ENCODE measurements at places on chromosomes 2 and 18.

GRCh38 chr2:43459446-43460173 is 136.2 kb downstream of the THADA start:
- no peak for DNase-seq

GRCh38 chr2:128312411-128312810 is 6.3 kb downstream of the HS6ST1 start:
- no peak for DNase-seq

DNA sequence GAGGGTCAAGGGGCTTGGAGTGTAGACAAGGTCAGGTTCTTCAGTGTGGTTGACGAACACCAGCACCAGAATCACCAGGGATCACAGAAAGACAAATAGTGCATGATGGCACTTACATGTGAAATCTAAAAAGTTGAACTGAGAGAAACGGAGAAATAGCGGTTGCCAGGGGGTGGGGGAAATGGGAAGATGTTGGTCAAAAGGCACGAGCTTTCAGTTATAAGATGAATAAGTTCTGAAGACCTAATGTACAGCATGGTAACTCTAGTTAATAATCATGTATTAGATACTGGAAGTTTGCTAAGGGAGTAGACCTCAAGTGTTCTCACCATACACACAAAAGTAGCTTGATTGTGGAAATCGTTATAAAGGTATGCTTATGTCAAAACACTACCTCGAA is 43.7 kb upstream of the DARS1 start:
- DNase-seq: no peak

DNA sequence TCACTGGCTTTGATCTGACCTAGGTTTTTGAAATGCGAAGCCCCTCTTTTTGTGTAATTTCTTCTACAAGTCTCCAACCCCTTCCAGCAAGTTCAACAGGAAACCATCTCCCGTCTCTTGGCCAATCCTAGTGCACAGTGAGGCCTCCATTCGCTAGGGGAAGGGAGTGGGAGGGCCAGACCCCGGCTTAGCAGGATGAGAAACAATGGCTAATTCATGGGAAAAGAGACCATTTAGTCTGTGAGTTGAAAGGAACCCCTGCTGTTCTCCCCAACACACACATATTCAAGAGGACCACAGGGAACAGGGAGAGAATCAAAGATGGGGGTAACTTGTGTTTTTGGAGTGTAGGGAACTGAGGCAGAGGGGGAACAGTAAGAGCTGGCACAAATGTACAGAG is 83.0 kb downstream of the RTN4 start:
- no peak for DNase-seq

DNA sequence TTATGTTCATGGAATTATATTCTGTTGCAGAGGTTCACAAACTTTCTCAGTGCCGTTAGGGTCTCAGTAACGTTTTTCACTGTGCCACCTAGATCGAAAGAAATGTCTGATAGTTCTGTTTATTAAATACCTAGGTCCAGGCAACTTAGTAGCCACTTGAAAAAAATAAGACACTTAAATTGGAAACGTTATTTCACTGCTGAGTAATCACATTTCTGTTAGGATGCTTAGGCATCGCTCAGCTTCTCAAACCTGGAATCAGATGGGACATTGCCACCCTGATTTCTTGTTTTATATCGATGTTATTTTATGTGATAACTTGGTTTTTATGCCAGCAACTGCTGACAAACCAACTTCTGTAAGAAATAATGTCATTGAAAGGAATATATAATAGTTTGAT is 36.0 kb downstream of the ACTR3 start:
- no peak for DNase-seq

GRCh38 chr2:28754321-28754720 is 2.7 kb downstream of the PPP1CB start:
- DNase-seq: no peak

- DNase-seq: no peak
These were observed 90.1 kb downstream of the RTN4 start for GRCh38 chr2:54960164-54960563.

GRCh38 chr2:232941912-232942594 is 71.0 kb downstream of the NGEF start:
- no peak for DNase-seq

GRCh38 chr2:7190587-7191324 is 273.5 kb downstream of the RNF144A start:
- DNase-seq: no peak

DNA sequence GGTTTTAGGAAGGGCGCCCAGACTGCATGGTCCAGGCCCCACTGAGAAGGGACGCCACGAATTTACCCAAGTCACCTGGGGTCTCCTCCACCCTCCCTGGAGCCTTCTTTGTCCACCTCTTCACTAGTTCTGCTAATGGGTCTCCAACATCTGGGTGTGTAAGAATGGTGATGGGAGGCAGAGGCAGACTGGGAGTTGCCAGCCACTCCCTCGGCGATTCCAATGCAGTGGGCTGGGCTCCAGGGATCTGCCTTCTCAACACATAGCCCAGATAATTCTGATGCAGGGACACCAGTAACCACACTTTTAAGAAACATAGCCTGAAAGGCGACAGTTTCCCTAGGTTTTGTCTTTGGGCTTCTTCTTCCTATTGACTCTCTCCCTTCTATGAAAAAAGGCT is 39.1 kb downstream of the MRPL44 start:
- DNase-seq: no peak

- no peak for DNase-seq
These were observed 500.2 kb upstream of the HS6ST1 start for GRCh38 chr2:128818704-128819491.

DNA sequence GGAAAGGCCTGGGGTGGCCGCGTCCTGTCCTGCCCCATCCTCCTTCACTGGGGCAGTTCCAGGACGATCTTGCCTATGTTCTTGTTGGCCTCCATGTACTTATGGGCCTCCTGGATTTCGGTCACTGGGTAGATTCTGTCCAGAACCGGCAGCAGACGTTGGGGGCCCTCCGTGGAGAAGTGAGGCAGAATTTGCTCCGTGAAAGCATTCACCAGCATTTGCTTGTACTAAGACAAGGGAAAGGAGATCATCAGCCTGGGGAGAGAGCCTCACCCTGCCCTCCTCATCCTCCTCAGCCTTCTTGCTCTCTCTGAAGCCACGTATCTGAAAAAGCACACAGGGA is 1.4 kb upstream of the SF3B6 start:
- DNase-seq: no peak

DNA sequence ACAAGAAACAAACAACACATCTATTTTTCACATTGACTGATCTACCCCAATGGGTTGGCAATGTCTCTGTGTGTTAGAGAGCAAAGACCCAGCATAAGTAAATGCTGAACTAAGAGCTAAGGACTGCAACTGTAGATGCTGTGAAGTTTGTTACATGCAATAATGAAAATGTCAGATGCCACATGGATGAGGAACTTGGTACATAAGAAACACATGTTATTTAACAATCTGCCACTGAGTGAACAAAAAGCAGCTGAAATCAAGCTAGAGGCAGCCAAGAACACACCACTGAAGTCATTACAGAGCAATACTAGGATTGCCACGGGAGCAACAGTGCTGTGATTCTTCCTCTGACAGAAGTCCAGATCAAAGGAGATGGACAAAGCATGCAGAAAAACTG is 389.4 kb downstream of the CDH2 start:
- no peak for DNase-seq

GRCh38 chr2:120384486-120385354 is 38.8 kb downstream of the INHBB start:
- DNase-seq: no peak

- DNase-seq: no peak
These were observed 143.6 kb upstream of the HAAO start for GRCh38 chr2:42935692-42936671.

DNA sequence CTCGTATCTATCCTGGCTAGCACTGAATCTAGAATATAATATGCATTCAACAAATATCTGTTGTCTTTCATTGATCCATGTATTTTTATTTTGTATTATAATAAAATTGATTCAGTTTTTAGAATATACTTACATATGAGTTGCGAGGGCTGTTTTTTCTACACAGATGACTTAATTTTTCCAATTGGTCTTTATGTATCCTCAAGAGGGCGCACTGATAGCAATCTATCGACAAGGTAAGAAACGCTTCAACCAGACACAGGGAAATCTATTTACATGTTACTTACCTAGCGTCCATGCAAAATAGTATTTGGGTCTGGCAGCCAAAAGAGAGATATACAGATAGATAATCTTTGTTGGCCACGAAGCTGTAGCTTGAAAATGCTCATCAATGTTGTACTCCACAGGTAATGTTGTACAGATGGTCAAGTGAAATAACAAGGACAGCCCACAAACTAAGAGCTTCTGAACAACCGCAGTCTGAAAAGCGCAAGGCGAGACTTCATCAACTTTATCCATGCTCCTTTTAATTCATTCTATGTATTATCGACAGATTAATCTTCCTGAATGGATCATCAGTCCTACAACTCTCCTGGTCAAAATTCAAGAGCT is 35.5 kb upstream of the KIDINS220 start:
- no peak for DNase-seq

DNA sequence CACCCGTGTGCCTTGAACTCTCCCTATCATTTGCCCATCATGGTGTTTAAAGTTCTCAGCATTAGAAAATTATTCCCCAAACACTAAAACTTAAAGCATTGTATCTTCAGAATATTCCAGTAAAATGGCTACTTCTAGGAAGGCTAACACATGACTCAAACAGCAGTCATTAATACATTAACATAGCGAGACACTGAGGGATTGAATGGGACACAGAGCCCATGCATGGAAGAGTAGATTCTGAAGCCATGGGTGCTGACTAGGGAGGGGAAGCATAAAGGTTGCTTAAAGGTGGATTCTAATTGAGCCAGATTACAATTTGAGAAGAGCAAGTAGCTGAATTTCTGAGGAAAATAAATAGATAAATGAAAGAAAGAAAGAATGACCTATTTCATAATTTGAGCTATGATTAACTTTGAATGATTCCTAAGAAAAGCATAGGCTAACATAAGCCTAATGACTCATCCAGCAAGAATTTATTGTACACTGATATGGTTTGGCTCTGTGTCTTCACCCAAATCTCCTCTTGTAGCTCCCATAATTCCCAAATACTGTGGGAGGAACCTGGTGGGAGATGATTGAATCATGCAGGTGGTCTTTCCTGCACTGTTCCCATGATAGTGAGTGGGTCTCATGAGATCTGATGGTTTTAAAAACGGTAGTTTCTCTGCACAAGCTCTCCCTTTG is 79.8 kb upstream of the PIK3C3 start:
- no peak for DNase-seq

DNA sequence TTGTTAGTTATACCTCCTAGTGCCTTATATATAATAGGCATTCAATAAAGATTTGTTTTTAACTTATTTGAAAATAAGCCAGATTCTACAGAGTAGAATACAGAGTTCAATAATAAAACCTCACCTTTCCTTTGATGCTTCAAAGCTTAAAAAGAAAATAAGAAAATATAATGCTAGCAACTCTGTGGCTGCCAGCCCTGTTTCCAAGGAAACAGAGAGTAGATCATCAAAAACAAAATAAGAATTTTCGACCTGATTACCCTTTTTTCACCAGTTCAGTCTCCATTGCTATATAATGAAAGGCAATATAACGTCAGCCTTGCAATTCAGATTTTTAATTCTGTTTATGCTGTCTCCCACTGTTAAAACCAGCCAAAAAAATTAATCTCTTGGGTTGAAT is 8.9 kb upstream of the PGAP1 start:
- DNase-seq: no peak

DNA sequence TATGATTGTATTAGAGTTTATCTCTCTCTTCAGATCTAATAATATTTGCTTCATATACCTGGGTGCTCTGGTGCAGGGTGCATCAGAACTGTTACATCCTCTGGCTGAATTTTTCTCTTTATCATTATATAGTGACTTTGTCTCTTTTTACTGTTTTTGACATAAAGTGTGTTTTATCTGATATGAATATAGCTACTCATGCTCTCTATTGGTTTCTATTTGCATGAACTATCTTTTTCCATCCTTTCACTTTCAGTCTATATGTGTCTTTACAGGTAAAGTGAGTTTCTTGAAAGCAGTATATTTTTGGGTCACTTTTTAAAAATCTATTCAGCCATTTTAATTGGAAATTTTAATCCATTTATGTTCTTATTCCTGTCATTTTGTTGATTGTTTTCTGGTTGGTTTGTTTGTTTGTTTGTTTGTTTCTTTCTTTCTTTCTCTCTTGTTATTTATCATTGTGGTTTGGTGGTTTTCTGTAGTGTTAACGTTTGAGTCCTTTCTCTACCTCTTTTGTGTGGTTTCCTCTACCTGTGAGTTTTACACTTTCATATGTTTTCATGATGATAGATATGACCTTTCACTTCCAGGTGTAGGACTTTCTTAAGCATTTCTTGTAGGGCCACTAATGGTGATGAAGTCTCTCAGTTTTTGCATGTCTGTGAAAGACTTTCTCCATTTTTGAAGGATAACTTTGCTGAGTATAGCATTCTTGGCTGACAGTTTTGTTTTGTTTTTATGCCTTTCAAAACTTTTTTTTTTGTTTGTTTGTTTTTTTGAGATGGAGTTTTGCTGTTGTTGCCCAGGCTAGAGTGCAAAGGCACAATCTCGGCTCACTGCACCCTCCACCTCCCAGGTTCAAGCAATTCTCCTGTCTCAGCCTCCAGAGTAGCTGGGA is 54.9 kb downstream of the CCNT2 start:
- no peak for DNase-seq

DNA sequence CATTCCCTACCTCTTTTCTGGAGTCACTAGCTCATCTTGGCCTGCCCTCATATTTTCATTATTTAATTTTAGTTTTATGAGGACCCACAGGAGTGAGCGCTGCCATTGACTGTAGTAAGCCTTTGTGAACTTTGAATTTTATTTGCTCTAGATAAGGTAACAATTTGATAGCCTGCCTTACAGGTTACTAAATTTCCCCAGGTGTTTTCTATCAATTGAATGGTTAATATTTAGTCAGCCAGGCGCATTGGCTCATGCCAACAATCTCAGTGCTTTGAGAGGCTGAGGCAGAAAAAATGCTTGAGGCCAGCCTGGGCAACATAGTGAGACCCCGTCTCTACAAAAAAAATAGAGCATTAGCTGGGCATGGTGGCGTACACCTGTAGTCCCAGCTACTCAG is 50.2 kb downstream of the DAW1 start:
- DNase-seq: no peak

All from CD4-positive, alpha-beta T cell treated with Interferon gamma for 1 hour (primary cell).